Fibroblast of mammary gland (primary cell): ENCODE measurements at places on chromosomes 7 and 10.

- peak; percentile 93 for DNase-seq
Observed at GRCh38 chr10:124063750-124064603, 29.4 kb downstream of the CHST15 start.

GRCh38 chr10:45239642-45240041 lies 75.8 kb downstream of the OR13A1 start:
- no peak for DNase-seq

DNA sequence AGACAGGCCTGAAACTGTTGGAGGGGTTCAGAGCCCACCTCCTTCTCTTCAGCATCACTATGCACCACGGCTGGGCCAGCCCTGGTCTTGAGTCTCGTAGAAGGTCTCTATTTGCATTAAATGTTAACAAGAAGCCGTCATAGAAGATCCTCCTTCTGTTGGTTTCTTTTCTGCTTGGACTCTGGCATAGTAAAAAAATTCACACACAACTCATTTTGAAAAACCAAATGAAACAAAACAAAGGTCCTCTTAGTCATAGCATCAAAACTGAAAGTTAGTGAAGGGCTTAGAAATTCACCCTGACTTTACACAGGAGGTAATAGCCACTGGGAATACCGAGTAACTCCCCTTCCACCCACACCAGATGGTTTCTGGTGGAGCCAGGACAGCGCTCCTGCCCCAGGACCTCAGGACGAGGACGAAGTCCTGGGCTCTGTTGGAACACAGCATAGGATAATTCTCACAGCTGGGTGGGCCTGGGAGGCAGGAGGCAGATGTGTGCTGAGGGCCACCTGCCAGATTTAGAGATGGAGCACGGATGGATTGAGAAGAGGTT lies 248.4 kb upstream of the KLF6 start:
- DNase-seq = no peak

- no peak for DNase-seq
Observed at GRCh38 chr10:63929831-63930467, 408.7 kb downstream of the REEP3 start.

DNA sequence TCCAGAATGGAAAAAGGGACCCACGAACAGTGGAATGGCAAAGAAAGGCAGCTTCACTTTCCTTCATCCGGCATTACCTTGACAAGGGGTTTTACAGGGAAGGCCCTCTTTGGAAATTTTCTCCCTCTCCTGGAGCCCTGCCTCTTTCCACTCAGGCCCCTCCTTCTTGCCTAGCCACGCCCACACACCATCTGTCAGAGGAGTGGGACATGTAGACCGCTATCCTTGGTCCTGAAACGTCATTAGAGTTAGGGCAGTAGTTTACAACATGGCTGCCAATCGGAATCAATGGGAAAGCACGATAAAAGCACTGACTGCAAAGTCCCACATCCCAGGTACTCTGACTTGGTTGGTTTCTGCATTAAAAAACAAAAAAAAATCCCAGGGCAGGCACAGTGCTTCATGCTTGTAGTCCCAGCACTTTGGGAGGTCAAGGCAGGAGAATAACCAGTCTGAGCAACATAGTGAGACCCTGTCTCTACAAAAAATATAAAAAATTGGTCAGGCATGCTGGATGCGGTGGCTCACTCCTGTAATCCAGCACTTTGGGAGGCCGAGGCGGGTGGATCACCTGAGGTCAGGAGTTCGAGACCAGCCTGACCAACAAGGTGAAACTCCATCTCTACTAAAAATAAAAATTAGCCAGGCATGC lies 96.4 kb downstream of the MARCHF5 start:
- peak; percentile 71 for DNase-seq

DNA sequence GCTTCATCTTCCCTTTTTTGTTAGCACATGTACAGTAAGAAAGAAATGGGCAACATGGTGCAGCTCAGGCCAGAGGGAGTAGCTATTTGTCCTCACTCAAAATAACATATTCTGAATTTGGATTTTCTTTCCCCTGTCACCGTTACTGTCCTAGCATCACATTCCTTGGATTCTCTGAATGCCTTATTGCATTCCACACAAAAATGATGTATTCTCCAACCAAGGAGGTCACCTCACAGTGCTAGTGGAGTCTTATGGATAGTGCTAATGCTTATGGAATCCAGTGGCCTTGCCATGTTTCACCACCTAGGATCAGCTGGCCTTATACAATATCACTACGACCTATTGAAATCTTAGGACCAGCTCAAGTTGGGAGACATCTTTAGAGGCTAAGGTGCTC lies 7.2 kb downstream of the PRSS58 start:
- DNase-seq = no peak

DNA sequence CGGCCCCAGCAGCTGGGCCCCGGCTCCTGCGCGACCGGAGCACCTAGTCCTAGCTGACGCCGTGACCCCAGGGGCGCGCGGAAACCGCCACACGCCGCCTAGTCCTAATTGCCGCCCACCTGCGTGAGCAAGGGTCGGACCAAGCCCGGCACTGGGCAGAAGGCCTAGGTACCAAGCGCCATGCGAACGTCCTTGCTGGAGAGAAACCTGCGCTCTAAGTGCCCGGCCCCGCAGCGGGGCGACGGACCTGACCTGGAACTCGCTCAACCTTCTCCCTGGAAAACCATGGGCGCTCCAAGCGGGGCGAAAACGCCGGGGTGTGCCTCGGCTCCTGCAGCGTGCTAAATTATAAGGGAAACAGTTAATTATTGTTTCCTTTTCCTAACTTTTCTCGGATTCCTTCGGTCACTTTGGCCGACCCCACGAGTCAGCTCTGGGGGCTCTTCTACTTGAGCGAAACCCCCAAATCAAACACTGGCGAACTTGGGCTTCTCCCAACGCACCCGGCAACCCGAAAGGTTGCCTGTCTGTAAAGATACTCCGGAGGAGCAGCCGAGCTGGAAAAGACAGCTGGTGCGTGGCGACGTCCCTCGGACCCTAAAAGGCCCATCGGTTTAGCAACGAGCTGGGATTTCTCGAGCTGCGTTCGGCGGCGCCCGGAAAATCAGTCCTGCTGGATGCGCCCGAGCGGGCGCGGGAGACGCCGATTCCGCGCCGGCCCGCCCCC lies 5.3 kb upstream of the EBF3 start:
- no peak for DNase-seq

GRCh38 chr10:63712717-63713115 lies 191.5 kb downstream of the REEP3 start:
- DNase-seq = peak; percentile 63

GRCh38 chr10:118218562-118218961 lies 123.6 kb downstream of the FAM204A start:
- DNase-seq = no peak

DNA sequence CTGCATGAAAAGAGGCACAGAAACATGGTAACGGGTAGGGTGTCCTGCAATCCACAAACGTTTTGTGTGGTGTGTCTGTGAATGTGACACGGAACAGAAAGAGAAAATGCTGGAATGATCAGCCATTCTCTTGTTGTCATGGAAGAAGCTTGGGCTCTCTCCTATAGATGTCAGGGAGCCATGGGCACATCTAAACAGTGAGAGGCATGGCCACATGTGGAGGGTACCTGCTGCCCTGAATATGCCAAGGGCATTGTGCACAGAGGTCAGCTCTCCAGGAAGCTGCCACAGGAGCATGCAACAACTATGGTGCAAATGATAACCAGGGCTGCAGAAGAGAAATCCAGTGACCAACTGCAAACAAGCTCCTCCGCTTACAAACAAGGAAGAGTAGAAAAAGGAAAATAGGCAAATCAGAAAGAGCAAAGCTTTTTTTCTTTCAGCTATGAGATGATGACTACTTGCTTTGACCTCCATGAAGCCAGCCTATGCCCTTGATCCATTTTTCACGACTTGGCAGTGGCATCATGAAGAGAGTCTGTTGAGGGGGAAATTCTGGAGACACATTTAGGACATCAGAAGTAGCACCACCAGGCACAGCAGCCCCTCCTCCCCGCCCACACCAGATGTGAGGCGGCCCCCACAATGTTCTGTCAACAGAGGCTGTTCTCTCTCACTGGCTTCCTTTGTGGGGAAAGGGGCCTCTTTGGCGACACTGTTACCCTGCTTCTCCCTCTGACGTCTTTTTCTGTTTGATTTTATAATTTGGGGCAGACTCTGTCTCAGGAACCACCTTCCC lies 4.8 kb upstream of the PDE1C start:
- no peak for DNase-seq

DNA sequence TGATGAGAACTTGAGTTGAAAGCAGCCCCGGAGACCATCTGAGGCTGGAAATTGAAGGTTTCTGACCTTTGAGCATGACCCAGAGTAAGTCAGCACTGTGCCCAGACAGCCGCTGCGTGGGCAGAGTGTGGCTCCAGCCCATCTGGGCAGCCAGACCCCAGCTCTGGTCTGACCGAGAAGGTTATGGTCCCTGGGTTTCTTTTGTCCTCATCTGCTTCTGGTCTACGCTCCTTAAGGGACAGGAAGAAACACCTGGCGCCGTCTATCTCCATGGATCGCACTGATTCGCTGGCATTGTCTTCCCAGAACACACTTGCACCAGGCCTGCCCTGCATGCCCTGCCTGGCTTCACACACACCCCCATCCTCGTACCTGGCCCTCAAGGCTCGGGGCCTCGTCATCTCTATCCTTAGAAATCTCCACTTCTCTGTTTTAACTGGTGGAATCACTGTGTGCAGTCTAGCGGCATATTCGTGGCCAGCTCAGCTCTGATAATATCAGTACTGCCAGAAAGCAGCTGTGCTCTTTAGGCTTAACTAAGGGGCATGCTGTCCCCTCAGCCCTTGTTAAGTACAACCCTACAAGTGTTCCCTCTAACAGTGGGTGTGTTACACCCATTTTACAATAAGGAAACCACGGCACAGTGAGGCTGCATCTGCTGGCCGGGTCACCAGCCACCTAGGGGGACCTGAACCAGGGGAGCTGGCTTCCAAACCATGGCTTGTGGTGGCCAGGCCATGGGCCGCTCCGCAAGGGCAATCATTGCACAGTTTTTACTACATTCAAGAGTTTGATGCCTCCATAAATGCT lies 127.7 kb downstream of the ADCY1 start:
- DNase-seq = no peak

GRCh38 chr7:151541709-151542499 lies 22.2 kb upstream of the RHEB start:
- DNase-seq = no peak

DNA sequence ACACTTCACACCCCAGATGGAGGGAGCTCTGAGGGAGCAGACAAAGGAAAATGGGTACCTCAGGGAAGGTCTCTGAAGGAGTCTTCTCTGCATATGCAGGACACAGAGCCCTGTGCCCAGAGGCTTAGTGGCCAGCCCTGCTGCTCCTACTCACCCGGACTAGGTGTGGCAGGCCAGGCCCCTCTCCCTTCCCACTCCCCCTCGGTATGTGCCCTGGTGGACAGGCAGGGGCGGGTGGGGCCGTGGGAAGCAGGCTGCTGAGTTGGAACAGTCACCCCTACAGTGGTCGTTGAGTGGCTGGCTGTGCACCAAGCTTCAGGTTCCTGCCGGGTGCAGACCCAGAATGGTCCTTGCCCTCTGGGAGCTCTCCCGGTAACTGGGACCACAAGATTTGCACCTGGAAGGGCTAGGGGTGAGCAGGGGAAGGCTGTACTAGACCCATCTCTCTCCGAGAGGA lies 68.6 kb downstream of the ZMIZ1 start:
- no peak for DNase-seq

GRCh38 chr7:136953386-136953785 lies 84.9 kb downstream of the CHRM2 start:
- DNase-seq = peak; percentile 52

- DNase-seq = peak; percentile 99
Observed at GRCh38 chr10:110353244-110354119, 48.8 kb upstream of the SMNDC1 start.

GRCh38 chr7:134371536-134371935 lies 54.8 kb upstream of the SLC35B4 start:
- DNase-seq = no peak

- DNase-seq = no peak
Observed at GRCh38 chr10:63214571-63214970, 81.4 kb downstream of the NRBF2 start.

GRCh38 chr7:96228760-96229159 lies 93.1 kb downstream of the SLC25A13 start:
- DNase-seq = no peak

- DNase-seq = no peak
Observed at GRCh38 chr10:23910291-23910690, 298.6 kb upstream of the KIAA1217 start.

DNA sequence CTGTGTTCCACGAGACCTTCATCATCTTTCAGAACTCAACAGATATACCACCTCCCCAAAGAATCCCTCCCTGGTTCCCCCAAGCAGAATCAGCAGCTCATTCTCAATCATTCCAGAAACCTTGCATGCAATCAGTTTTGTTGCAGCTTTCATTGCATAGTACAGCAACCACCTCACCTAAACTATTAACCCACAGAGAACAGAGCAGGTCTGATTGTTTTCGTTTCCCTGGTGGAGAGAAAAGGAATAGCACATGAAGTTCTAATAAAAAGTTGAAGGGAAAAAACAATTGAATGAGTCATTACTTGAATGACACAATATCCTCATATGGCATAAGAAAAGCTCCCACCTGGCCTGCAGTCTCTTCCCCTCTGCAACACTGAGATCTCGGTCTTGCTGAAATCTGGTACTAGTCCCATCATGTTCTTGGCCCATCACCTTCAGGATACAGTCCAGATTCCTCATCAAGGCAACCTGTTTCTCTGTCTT lies 147.1 kb upstream of the GDF10 start:
- DNase-seq = peak; percentile 51

GRCh38 chr7:153091477-153091876 lies 331.9 kb downstream of the ACTR3B start:
- no peak for DNase-seq

DNA sequence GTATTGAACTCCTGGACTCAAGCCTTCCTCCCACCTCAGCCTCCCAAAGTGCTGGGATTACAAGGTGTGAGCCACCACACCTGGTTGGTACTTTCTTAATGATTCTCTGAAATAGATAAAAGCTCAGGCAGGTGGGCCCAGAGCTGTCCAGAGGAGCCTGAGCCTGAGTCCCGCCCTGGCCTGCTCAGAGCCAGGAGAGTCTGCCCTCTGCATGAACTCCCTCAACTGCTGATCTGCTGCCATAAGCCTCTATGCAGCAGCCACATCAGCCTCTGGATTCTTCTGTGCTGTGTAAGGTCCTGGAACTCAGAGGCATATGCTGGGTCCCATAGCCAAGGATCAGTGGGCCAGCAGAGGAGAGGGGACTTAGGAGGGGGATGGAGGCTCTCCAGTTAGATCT lies 23.1 kb upstream of the DDIT4 start:
- DNase-seq = peak; percentile 86

GRCh38 chr7:46806856-46807255 lies 775.1 kb downstream of the TNS3 start:
- no peak for DNase-seq

GRCh38 chr10:87095236-87095945 lies 385 bp downstream of the SHLD2 start:
- DNase-seq = peak; percentile 85

DNA sequence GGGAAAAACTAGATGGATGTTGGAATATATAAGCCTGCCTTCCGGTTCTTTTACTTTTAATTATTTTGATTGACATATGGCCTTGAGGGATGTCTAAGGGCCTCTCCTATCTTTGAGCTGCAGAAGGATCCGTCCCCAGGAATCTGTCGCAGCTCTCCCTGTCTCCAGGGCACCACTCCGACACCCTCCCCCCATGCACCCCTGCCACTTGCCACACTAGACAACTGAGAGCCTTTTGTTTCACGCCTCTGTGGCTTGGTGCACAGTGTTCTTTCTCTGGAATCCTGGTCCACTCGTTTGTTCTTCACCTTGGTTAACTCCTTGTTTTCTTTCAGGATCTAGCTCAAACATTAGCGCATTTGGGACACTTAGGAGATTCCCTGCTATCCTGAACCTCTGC lies 124.1 kb upstream of the EFCAB10 start:
- no peak for DNase-seq
